ENCODE measurements at places on chromosomes 1 and 21.
A peak's percentile ranks its signal among the peaks of the same experiment; 100 is the strongest.

DNA sequence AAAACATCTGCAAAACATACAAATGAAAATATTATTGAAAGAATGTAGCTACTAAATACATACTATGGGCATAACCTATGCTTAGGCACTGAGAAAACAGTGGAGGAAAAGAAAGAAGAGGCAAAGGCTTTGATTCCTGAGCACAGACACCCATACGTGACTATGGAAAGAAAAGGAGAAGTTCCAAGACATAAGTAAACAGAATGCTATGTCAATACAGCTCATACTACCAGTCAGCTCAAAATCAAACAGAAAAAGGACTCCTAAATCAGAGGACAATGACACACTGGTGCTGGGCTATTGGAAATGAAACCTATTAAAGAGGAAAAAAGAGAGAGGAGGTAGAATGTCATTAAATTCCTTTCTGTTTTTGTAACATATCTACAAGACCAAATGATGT, 225.4 kb downstream of the SMYD3 start:
- DNase-seq, result no peak

DNA sequence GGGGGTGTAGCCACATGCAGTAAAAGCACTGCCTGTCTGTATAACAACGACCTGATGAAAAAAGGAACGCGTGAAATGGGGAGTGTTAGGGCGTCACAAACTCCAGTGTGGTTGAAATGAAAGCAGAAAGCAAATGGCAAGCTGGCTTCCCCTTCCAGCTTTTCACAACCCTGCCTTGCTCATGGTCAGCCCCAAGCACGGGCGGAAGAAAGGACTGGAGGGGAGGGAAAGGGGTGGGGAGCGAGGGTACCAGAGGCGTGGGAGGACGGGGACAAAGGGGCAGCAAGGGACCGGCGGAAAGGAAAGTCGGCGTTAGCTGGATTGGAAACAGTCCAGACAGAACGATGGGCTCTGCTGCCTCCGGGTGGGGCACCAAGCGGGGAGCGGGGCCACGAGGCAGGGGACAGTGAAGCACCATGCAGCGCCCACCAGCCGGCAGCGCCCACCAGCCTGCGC, 9.6 kb downstream of the VPS26C start:
- no peak for DNase-seq

DNA sequence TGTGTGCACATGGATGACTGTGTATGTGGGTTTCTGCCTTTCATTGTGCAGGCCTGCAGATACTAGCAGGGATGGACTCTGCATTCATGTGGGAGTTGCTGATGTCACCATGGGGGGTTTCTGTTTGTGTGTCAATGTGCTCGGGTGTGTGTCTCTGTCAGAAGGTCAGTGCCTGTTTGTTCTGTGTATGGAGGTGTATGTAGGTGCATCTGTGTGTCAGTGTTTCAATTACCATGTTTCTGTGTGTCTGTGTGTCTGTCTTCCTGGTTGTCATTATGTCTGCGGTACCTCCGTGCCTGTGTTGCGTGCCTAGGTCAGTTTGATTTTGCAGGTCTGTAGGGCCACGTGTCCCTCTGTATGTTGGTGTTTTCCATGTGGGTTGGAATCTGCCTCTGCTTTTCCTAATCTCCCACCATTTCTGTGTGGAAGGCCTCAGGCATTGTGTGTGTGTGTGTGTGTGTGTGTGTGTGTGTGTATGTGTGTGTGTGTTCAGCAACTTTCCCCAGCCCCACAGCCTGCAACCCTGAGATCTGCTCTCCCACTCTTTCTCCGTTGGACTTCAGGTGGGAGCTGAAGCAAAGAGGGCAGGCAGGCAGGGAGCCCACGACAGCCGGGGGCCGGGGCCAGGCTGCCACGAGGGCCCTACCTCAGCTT, 36.7 kb upstream of the WASF2 start:
- DNase-seq, result no peak

GRCh38 chr1:40058453-40059337, 18.2 kb downstream of the CAP1 start:
- DNase-seq, result no peak

GRCh38 chr1:59703918-59704378, 110.8 kb upstream of the HOOK1 start:
- no peak for DNase-seq

DNA sequence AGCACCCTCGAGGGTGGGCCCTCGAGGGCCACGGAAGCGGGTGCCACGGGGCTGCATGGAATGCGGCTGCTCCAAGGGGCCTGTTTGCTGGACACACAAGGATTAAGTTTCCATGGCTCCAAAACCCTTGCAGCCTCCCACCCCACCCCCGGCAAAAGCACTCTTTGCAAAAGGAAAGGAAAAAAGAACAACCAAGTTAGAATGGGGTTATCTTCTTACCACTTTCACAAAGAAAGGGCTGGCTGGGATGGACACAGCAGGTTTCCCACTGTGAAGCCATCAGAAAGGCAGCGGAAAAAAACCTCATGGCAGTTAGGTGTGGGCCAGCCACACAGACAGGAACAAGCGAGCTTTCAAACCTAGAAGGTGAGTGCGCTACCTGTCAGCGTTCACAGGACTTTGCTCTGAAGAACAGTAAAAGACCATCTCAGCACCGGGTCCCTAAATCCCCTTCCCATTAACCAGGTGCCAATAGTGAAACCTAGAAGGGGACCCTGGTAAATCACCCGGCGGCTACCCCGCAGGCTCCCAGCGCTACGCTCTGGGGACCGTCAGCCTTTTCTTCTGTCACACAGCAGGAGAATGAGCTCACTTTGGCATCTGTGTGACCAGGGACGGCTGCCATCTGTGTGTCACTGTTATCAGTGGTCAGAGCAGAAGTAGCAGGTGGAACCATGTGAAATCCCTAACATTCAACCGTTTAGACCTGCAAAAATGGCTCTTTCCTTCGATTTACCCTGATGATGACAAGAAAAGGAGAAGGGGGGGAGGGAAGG, 93.0 kb downstream of the SIM2 start:
- DNase-seq, result no peak

DNA sequence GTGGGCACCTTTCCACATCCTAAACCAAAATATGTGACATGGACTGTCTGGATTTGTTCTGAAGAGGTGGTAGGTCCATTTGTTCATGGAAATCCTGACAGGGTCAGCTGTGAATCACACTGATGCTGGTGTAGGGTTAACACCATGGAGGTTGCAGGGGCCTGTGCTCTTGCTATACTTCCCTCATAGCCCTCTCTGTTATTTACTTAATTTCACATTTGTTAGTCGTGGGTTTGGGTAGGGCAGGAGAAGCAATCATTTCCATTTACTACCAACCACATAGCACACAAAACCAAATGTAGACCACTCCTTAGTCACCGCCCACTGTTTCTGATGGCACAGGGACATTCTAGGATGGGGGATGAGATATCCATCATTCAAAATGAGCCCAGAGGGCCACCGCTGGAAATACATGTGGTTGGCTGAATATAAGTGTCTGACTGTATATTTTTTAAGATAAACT, 61.8 kb upstream of the POU2F1 start:
- no peak for DNase-seq

DNA sequence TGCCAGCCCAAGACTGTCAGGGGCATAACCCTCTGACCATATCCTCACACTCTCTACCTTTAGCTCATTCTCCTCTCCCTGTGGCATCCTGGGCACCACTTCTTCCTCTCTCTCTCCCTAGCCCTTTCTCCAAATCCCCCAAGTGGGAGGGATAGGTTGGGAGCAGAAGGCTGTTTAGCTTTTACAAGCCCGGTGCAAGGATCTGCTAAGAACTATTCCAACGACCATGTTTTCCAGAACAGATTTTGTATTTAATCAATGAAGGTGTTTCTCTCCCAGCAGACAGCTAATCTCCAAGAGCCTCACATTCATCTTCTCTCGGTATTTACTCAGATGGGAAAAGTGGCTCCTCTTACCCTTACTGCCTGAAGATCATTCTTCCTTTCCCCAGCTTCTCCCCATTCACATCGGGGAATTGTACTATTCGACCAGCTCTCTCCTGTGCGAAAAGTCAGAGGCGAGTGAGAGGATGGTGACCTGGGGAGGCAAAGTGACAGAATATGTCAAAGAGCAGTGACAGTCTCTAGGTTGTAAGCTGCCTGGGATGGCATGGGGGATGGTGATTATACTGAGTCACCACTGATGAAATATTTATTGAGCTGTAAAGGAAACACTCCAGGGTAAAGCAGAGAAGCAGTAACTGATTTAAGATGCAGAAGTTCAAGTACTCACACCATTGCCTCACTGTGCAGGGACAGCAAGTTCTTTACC, 47.0 kb upstream of the RBM15 start:
- no peak for DNase-seq

GRCh38 chr1:61399199-61399598, 316.8 kb downstream of the NFIA start:
- DNase-seq, result no peak

- no peak for DNase-seq
Measured at GRCh38 chr1:43548285-43549271, 17.9 kb downstream of the PTPRF start.

DNA sequence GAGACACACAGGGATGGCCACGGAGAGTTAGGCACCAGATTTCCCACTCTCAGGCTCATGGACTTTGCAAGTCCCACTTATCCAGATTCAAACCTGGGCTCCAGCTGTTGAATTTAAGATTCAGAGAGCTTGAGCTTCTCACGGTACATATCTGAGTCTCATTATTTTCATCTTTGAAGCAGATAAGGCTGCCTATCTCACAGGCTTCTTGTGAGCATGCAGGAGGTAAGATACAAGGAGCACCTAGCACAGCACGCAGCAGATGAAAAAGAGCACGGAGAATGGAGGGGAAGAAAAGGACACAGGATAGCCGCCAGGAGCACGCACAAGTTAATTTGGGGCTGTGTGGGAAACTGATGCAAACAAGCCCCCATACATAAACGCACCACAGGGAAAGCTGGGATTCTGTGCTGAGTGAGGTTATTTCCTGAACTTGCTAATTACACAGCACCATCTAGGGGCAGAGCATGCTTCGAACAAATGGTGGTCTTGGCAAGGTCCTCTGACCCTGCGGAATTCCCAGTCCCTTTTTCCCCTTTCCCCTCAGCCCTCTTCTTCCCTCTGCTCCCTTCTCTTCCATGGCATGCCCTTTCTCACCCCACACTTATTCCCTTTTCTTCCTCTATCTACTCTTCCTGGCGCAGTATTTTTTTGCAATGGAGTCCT, 134.7 kb upstream of the VANGL1 start:
- DNase-seq, result no peak

GRCh38 chr1:234914606-234915290, 213.9 kb downstream of the TOMM20 start:
- DNase-seq, result no peak

GRCh38 chr1:206065547-206066145, 12.7 kb downstream of the RHEX start:
- no peak for DNase-seq

DNA sequence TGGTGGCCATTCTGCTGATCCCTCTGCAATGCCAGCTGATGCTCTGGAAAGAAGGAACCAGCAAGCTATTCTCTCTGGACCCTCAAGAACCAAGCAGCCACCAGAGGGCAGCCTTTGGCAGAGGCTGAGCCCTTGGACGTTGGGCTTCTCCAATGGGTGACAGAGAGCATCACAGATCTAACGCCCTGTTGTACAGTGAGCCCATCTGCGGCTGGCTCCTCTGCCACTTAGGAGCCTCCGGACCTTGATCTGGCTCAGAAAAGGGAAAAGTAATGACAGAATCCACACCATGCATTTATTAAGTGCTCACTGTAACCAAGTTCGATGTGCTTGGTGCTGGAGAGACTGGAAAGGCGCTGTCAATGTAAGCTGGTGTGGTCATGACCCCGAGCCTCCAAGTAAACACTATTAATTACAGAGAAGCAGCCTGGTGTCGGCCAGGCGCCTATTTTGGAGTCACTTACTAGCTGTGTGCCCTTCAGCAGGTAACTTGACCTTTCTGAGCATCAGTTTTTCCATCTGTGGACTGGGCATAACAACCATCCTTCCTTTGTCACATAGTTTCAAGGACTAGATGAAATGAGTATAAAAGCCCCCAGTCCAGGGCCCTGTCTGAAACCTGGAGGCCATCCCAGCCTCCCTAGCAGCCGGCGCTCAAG, 34.9 kb downstream of the ECE1 start:
- DNase-seq, result peak; percentile 89

DNA sequence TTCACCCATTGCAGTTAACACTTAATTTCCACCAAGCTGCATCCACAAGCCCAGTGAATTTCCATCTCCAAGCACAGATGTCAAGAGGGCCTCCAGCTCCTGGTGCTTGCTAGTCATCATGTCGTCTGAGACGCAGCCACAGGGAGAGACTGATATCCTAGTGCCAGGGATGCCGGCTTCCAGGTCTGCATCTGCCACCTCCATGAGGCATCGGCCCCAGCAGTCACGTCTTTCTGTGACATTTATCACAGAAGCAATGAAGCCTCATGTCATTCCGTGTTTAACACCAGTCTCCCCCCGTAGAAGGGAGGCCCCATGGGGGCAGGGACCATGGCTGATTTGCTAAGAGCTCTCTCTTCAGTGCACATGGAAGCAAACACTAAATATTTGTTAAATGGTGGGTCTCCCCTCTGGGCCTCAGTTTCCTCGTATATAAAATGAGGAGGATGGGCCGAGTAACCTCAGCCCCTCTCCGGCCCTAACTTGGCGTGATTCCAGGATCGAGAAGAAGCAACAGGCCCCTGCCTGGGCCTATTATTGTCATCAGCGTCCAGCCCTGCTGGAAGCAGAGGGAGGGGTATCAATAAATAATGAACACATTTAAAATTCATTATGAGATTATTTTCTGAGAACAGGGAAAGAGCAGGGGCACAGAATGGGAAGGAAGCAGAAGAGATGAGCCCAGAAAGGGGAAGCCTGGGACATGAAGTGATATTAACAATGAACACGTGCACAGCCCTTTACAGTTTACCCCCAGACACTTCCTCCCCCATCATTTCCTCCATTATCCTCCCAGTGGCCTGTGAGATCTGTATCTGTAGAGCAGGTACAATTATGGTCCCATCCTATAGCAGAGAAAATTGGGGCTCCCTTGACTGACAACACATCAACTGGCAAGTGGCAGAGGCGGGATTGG, 837 bp upstream of the C1QB start:
- DNase-seq, result no peak

DNA sequence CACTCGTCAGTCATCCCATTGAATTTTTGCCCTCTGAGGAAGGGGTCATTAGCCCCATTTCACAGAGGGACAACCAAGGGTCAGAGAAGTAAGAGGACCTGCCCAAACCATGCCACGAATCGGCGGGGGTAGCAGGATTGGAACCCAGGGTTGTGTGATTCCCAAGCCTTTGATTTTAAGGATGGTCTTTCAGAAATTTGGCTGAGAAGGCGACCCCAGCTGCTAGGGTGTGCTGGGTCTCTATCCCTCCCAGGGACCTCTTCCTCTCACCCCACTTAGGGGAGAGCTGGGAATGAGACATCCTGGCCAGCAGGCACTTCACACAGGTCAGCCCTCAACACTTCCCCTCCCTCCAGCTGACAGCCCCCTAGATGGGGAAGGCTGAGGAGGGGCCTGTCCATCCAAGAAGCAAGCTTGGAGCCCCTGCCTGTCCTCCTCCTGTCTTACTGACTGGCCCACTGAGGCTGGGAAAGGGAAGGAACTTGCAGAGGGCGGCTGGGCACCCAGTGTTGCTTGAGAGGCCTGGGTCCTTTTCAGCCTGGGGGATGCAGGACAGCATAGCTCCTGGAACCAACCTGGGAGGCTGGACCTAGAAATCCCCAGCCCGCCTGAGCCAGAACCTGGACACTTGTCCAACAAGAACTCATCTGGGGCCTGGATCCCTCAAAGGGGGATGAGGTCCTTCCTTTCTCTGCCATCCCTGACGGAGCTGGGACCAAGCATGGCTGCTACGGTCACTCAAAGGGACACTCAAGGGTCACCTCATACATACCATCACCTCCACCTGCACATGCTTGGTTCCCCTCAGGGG, 1.7 kb downstream of the SDC3 start:
- DNase-seq, result no peak
